ENCODE measurements at places on chromosomes 1 and 21. TPM values are rescaled to one million over a fixed set of nuclear protein-coding genes. Genes with fewer than 3 reads are reported as not detected.

GRCh38 chr21:15343066-15343465 lies 278.3 kb upstream of the NRIP1 start:
- DNase-seq = no peak

The UBXN10 gene
- 0.37 TPM for total RNA-seq

The OR10J1 gene
- not detected for total RNA-seq

DNA sequence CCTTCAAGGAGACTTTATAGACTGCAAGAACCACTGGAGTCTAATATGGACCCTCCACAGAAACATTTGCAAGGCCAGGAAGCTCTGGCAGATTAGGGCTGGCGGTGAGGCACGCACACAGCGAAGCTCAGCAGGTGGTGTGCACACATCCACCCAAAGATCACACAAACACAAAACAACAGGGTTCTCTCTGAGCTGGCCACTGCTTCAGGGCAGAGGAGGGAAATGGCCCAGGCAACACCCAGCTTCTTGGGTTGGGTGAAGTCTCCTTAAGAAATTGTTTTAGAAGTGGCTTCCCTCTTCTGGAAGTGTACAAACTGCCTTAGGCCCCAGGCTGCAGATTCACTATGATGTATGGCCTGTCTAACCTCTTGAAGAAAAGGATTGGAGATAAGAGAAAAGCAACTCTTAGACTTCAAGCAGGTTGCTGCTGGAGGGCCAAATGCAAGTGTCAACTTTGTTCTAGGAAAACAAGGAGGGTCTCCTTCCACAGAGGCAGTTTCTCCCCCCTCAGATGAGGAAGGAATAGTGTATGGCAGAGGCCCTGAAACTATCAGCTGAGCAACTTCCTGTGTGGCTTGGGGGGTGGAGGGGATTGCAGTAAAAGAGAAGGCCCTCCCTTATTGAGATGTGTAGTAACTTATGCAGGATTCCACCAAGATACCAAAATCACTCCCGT lies 2.0 kb downstream of the RCSD1 start:
- no peak for DNase-seq

- DNase-seq = no peak
Measured at GRCh38 chr1:227937031-227937837, 10.5 kb downstream of the WNT9A start.

DNA sequence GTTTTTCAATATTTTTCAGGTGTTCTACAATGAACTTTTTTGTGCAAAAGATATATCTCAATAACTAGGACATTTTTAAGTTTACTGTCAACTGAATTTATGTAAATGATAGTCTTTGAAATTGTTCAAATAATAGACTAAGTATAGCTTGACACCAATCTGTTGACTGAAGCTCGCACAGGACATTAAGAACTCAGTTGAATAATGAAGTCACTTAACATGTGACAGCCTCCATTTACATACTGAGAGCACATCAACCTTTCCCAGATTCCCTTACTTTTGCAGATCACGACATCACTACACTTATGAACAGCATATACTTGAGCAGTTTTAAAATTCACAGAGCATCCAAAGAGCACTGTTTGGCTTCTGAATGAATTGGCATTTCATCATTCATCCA lies 268.2 kb downstream of the LRRC7 start:
- DNase-seq = no peak

- no peak for DNase-seq
Measured at GRCh38 chr1:154910851-154911250, 25.7 kb downstream of the PMVK start.

DNA sequence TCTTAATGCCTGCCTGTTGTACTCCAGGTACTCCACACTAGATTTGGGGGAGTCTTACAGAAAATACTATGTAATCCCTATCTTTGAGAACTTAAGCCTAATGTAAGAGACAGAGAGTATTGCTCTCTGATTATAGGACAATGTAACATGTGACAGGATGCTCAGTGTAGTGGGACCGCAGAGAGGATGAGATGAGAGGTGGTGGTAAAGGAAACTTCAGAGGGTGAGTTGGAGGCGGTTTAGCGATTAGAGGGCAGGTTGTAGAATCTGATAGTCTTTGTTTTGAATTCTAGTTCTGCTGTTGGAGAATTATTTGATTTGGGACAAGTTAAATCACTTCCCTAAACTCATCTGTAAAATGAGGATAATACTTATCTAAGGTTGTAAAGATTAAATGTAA lies 5.4 kb downstream of the SOAT1 start:
- DNase-seq = no peak

The LCE3E gene
- total RNA-seq = not detected

DNA sequence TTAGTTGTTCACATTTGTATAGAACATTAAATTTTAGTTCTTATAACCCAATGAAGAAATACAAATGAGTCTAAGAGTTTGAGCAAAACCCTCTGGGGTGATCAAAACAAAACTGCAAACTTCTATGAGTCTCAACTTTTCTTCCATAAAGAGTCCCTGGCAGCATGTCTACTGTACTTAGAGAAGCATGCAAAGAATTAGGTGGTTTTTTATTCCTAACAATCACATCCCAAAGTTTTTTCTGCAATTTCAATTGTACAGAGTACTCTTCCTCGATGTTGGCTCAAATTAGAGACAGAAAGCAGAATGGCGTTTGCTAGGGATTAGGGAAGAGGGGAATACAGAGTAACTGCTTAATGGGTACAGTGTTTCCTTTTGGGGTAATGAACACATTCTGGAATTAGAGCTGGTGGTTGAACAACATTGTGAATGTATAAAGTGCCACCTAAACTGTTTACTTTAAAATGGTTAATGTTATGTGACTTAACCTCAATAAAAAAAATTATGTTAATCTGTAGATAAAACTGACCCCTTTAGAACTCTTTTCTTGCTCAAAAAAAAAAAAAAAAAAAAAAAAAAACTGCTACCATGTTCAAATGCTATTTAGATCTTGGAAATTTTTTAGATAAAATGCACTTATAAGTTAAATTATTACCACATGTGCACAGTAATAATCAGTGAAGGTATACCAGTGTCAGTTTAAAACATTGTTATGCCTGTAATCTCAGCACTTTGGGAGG lies 4.8 kb downstream of the RC3H1 start:
- no peak for DNase-seq

The PBX1 gene
- 21.8 TPM for total RNA-seq

The BEST4 gene
- total RNA-seq = not detected

GRCh38 chr1:236165238-236165981 lies 23.1 kb downstream of the GPR137B start:
- DNase-seq = no peak

DNA sequence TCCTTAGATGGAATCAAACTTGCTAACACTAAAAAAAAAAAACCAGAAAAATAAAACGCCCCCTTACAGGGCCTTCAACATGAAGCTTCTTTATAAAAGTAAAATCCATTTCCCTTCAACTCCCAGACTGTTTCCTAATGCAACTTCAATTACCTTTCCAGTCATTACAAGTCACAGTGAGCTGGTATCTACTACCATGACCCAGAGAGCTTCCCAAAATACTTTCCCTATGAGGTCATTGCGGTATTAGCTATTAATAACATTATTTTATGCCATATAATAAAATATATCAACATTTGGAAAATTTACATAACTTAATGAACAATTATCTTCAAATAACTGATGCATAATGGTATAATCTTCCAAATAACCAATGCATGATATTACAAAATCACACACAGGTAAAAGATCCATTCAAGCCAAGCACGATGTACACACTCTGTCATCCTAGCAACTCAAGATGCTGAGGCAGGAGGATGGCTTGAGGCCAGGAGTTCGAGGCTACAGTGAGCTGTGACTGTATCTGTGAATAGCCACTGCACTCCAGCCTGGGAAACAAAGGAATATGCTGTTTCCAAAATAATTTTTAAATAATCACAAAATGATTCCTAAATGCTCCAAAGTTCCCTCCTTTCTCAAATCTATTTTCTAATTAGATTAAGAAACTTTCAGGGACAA lies 24.1 kb downstream of the EIF4G3 start:
- DNase-seq = no peak

The SDE2 gene
- 28.1 TPM for total RNA-seq

- DNase-seq = peak; percentile 81
Measured at GRCh38 chr21:34510148-34511142, 1.6 kb downstream of the KCNE1 start.
